Activated T-cell treated with anti-CD3 and anti-CD28 coated beads, Interleukin-2, amount 50 U/mL, for 4 hours (primary cell): ENCODE measurements at places on chromosomes 1 and 21. TPM values are rescaled to one million over a fixed set of nuclear protein-coding genes. Genes with fewer than 3 reads are reported as not detected.

DNA sequence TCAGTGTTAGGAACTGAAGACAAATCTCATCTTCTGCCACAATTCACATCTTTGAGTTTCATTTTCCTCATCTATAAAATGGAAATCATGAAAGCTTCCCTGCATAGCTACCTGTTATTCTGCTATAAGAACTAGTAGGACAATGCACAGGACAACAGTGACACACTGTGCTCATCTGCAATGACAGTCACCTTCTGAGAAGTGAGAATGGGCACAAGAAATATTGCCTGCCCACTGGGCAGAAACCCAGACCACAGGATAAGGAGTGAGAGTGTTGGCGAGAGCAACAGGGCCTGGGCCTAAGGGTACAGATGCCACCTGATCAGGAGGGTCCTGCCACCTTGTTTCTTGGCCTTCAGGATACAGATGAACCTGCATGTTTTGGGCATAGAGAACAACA is 23.3 kb upstream of the ARTN start:
- DNase-seq: no peak

LIN9 gene
- 8.6 TPM for total RNA-seq

- DNase-seq: no peak
These were observed 104.8 kb upstream of the KRTAP19-8 start for GRCh38 chr21:31143036-31143435.

GRCh38 chr1:201511941-201512539 is 5.1 kb upstream of the CSRP1 start:
- DNase-seq: no peak

GRCh38 chr1:216788671-216789070 is 65.4 kb upstream of the ESRRG start:
- no peak for DNase-seq

SPRTN gene
- 15.2 TPM for total RNA-seq

GRCh38 chr1:114550336-114550735 is 31.1 kb downstream of the BCAS2 start:
- no peak for DNase-seq

- DNase-seq: no peak
These were observed 164.9 kb downstream of the ST6GALNAC3 start for GRCh38 chr1:76239470-76239918.

OR2L3 gene
- total RNA-seq: not detected

- DNase-seq: no peak
These were observed 18.4 kb downstream of the CD2 start for GRCh38 chr1:116772648-116773045.

CFHR1 gene
- total RNA-seq: 0.26 TPM

DNA sequence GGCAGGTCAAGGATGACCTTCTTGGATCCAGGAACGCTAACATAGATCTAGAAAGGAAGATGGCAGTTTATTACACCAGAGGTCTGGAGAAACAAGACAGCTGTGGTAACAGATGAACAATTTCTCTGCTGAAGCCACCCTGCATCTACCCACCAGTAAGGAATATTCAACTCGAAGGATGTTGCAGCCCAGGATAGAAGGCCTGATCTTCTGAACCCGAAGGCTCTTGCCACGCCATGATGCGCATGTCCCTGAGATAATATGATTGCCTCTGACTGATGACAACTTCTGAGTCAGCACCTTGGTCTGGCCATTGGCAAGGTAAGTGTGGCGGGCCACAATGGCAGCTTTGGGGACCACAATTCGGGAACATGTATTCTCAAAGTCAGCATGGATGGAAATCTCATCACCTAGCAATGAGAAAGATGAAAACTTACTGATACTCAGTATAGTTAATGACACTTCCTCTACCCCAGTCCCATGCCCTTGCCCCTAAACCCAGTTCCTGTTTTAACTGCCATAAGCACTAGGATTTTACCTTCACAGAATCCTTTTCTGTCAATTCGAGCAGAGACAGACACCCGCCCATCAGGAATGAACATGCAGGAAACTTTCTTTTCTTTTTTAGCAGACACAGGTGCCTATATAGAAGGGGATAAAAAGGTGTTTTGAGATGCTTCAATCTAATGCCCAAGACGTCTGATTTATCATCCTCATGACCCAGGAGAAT is 1.8 kb downstream of the TXNIP start:
- no peak for DNase-seq

PROK1 gene
- total RNA-seq: not detected

- no peak for DNase-seq
These were observed 18.7 kb upstream of the ADAR start for GRCh38 chr1:154626456-154627256.

HMGCS2 gene
- 0.25 TPM for total RNA-seq

COL16A1 gene
- total RNA-seq: 0.89 TPM

GRCh38 chr1:112576240-112576639 is 42.7 kb downstream of the ST7L start:
- DNase-seq: no peak
